ENCODE measurements at places on chromosomes 4 and X.
A peak's percentile ranks its signal among the peaks of the same experiment; 100 is the strongest.

DNA sequence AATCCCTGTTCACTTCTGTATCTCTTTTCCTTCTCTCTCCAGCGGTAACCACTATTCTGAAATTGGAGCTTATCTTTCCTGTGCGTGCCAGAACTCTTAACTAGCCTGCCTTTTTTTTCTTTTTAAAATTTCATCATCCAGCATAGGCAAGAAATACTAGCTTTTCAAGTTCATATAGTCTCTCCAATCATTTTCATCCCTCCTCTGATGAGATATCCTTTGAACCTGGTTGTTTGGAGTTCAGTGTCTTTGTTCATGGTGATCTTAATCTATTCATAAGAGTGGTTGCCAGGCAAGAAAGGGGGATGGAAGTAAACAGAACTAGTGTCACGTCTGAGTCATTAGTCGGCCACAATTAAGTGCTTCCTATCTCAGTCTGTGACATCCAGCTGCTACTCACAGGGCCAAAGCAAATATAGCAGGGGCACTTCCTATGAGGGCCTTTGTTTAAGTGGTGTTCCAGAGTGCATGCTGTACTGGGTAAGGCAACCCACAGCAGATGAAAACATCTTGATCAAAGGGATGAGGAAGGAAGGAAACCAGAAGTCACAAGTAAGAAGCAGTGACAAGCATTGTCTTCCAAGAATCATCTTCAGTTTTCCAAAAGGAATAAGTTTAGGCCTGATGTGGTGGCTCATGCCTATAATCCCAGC is 56.4 kb upstream of the XIAP start:
- peak; percentile 65 for DNase-seq

DNA sequence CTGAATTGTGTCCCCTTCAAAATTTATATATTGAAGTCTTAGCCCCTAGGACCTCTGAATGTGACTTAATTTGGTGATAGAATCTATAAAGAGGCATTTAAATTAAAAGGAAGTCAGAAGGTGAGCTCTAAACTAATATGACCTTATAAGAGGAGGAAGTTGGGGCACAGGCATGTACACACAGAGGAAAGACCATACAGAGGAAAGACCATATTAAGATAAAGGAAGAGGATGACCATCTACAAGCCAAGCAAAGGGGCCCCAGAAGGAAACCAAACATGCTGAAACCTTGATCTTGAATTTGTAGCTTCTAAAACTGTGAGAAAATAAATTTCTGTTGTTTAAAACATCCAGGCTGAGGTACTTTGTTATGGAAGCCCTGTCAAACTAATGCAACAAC is 26.9 kb upstream of the CYBB start:
- peak; percentile 80 for DNase-seq

- DNase-seq = no peak
These were observed 207.1 kb downstream of the ZNF330 start for GRCh38 chr4:141427726-141428296.

GRCh38 chrX:2559124-2559523 is 58.3 kb upstream of the DHRSX start:
- DNase-seq = no peak

- no peak for DNase-seq
These were observed 131.9 kb downstream of the FHIP1A start for GRCh38 chr4:151540728-151541388.

DNA sequence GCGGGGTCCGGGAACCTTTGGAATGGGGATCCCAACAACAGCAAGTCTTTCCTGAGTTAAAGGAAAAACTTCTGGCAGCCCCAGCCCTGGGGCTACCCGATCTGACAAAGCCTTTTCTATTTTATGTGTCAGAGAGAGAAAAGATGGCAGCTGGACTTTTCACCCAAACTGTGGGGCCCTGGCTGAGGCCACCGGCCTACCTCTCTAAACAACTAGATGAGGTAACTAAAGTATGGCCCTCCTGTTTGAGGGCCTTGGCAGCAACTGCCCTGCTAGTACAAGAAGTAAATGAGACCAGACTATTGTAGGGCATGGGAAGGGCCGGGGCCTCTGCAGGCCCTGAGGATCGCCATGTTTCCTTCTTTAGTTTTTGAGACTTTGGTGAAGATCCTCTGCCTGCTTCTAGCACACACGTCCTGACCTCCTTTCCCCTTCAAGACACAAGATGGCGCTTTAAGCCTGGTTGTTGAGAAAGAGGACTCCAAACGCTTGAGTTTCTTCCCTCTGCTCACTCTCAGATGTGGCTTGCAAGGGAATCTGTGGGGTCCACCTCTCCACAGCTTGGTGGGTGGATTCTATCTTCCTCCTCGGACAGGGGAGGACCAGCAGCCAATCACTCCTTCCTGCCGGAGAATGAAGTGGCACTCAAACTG is 18.5 kb upstream of the DRD5 start:
- DNase-seq = peak; percentile 85

GRCh38 chrX:46860557-46860956 is 23.7 kb downstream of the RP2 start:
- DNase-seq = no peak

- DNase-seq = no peak
These were observed 8.2 kb downstream of the GSX2 start for GRCh38 chr4:54107951-54108748.

Data from NB4 (cell line).